IMR-90 (cell line): ENCODE measurements at places on chromosomes 2 and 18. TPM values are rescaled to one million over a fixed set of nuclear protein-coding genes. Genes with fewer than 3 reads are reported as not detected.

Gene KLHL41
- 0.18 and 0.28 TPM in 2 replicates for total RNA-seq

Gene PPP1R1C
- 0.28 and 0.36 TPM in 2 replicates for total RNA-seq

Gene FAM237A
- total RNA-seq = not detected in 2 replicates

Gene PKP4
- total RNA-seq = 37.5 and 37.8 TPM in 2 replicates

Gene IL1RL1
- total RNA-seq = under 0.01 TPM in 2 replicates

Gene VAMP5
- total RNA-seq = 13.8 and 27.8 TPM in 2 replicates

Gene NCOA1
- 11.3 and 13.1 TPM in 2 replicates for total RNA-seq

Gene PTH2R
- under 0.01 TPM in 1 of 2 replicates, not detected in the other for total RNA-seq

DNA sequence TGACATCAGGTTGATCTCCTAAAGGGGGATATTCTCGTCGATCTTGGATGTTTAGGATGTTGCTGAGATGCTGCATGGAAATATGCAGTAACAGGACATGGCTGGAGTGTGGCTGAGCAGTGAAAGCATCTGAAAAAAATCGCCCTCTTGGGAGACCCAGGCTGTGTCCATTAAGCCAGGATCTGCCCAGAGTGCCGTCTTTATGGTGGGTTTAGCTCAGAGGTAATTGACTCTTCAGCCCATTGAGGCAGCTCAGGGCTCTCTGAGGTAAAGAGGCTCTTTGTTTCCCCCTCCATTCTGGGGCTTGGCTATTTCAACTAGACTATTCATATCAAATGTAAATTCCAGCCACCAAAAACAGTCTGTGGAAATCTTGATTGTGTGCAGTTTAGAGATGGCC, 26.5 kb downstream of the OSBPL6 start:
- DNase-seq = no peak

DNA sequence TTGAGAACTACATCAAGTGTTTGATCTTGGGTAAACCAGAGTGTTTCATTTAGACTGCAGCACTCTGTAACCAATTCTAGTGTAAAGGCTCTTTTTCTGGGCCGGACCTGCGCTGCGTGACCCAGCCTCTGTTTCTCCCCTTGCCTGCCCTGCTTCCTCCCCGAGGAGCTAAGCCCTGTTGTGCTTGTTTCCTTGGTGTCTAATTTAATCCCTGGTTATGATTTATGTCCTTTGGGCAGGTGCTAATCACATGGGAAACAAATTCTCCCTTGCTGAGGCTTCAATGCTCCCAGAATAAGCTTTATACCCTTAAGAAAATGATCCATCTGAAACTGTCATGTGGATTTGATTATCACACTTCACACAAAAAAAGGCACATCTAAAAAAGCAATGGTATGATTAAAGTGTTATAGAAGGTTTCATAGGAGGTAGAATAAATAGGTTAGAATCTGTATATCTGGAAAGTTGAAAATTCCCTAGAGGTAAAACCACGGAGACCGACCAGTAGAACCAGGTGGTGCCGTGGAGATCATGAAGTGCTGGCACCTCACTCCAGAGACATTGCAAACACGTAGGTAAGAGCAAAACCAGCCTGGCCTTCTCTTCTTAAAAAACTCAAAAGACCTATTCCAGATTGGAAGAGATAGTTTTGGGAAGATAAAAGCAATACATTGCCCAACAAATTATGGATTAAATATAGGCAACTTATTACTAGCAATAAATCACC, 31.0 kb upstream of the SLC9A2 start:
- DNase-seq = no peak

- no peak for DNase-seq
These were observed 270.9 kb downstream of the TTC32 start for GRCh38 chr2:19630921-19631320.

- no peak for DNase-seq
These were observed 157.1 kb downstream of the DYM start for GRCh38 chr18:49303379-49303778.

DNA sequence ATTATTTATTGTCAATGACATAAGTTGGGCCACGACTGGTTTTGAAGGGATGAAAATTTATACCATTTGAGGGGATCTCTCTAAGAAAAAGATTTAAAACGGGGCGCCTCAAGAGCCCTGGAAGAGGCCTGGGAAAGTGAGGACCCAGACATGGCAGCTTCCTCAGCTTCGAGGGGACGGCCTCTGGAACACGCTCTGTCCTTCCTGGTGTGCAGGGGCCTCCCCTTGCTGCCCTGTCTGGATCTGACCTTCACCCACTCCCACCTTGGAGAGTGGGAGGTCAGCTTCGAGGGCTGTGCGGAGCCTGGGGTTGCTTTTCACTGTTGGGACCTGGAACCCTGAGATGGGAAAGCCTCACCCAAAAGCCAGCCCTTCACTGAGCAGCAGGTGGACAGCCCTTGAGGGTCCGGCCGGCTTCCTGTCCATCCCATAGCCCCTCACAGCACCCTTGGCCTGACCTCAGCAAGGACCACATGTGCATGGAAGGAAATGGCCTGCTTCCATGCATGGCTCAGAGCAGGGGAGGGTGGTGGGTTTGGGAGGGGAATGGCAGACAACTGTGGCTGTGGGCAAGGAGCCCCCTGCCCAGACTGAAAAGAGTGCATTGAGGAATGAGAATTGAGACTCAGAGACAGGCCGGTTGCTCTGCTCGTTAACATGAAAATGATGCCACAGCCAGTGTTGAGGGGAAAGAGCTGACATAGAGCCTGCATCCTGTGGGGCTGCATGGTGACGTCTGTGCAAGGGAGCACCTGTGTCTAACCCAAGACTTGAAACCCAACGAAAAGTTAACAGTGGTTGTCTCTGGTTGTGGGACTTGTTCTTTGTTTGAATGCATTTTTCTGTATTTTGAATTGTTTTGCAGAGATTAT, 16.3 kb downstream of the FBLN7 start:
- no peak for DNase-seq

- DNase-seq = peak; percentile 26
These were observed 515.4 kb upstream of the SOX11 start for GRCh38 chr2:5176764-5177163.

DNA sequence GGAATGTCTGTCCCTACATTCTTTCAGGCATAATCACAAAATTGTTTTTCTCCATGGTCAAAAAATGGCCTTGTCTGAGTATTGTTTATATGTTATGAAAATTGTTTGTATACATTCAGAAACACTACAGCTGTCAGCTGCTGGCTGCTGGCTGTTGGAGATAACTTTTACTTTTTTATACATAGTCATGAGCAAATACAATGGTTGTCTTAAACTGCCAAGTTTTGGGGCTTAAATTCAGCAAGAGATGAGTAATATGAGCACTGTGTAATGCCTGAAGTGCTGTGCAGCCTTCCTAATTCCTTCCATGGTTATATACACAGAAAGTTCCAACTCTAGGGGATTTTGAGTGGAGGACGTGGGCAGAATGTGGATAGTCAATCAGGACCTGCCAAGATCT, 168.9 kb upstream of the RMP24 start:
- DNase-seq = peak; percentile 0

GRCh38 chr2:168751104-168751740, 51.2 kb upstream of the NOSTRIN start:
- DNase-seq = no peak

DNA sequence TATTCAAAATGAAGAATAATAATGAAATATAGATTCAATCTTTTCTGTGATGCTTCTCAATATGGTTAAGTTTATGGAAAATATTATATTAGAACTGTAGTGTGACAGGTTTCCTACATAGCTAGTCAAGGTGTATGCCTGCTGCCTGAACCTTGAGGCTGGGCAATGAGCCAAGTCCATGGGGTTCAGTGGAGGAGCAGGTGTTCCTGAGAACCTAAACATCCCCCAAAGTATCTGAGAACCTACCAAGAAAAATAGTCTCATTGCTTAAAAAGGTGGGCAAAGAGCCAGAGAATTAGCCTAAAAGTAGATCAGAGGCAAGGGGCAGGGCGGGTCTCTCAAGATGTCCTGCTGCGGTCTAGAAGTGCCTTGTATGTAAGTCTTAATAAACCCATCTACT, 185.9 kb upstream of the SPHKAP start:
- DNase-seq = no peak

- no peak for DNase-seq
These were observed 137.6 kb upstream of the ALPP start for GRCh38 chr2:232240906-232241305.

DNA sequence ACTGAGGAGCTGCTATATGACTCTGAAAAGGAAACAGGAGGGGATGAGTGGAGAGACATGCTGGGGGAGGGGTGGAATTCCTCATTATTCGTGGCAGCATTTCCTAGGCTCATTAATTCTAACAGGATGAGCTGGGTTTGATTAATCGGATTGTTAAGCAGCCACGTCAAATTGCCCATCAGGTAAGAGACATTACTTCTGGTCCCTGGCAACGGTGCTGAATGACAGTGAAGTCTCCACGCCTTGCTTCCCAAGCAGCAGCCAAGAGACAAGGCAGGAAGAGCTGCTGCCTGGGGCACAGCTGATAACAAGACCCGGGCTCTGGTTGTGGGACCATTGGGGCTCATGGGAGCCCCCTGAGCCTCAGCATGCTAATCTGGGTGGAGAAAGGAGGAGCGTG, 86.6 kb downstream of the MARCHF4 start:
- no peak for DNase-seq

DNA sequence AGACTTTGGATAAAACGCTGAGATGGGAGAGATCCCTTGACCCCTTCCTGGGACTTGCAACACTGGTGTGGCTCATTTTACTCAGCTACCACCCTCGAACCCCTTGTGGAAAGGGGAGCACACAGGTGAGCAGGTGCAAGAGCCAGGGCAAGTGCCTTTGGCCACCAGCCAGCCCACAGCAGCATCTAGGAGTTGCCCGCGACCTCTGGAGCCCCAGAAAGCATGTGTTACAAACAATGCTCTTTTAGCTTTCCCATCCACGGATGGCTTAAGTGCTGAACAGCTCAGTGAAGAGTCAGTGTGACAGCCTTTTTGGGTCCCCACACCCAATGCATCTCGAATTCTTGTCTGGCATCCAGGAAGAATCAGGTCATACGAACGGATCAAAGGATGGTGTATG, 197.8 kb downstream of the MEMO1 start:
- no peak for DNase-seq

- peak; percentile 55 for DNase-seq
These were observed 181.2 kb downstream of the FAM124B start for GRCh38 chr2:224220586-224221255.

DNA sequence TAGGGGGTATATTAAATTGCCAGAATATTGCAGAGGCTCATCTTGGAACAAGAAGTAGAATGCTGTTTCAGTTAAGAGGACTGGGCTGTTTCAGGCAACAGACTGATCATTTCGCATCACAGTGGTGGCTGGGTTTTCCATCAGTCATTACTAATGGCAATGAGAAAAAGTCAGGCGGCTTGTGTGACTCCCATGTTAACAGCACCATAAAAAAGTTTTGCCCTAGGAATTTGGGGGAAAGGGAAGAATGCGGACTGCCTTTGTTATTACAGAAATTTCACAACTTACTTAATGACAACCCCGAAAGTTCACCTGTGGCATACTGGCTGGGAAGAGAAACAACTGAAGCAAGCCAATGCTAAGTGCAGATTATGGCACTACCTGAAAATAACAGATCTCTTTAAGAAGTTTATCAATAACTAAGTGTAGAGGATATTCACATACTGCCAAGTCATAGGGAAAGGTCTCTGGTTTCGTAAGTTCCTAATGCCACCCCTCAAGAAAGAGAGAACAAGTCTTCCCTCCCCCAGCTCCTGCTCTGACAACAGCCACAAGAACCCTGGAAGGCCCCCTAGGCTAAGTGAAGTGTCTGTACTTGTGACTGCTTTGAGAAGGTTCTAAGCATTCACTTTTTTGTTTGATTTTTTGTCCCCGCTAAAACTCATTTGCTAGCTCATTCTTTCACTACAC, 40.5 kb upstream of the AP1S3 start:
- DNase-seq = no peak

- peak; percentile 34 for DNase-seq
These were observed 94.1 kb downstream of the UBE2E3 start for GRCh38 chr2:181074457-181074856.

DNA sequence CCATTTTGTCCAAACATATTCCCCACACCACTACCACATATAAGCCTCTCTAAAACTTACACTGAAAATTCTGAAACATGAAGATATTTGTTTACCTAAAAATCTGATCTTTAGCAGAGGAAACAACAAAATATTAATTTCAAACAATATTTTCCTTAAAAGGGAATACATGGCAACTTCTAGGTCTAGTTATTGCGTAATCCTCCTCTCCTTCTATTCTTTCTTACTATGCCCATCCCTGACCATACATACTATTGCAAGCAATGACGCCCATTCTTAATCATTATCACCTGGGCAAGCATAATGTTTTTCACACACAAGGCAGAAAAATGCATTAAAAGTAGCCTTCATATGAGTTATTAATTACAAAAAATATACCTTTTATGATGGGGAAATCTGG, 372.6 kb downstream of the ZEB2 start:
- no peak for DNase-seq
